ENCODE measurements at places on chromosomes 7 and 10. TPM values are rescaled to one million over a fixed set of nuclear protein-coding genes. Genes with fewer than 3 reads are reported as not detected.

- no peak for DNase-seq
Observed at GRCh38 chr7:50153148-50153547, 60.1 kb upstream of the ZPBP start.

DNA sequence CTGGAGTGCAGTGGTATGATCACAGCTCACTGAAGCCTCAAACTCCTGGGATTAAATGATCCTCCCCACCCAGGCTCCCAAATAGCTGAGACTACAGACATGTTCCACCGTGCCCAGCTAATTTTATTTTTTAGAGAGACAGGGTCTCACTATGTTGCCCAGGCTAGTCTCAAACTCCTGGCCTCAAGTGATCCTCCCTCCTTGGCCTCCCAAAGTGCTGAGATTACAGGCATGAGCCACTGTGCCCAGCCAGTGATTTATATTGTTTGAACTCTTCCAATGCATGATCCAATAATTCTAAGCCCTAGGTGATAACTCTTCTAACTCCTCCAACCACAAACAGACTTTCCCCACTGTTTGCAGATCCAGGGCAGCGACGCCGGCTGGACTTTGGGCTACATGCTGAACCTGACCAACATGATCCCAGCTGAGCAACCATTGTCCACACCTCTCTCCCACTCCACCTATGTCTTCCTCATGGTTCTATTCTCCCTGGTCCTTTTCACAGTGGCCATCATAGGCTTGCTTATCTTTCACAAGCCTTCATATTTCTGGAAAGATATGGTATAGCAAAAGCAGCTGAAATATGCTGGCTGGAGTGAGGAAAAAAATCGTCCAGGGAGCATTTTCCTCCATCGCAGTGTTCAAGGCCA, 41.8 kb upstream of the CC2D2B start:
- no peak for DNase-seq

- no peak for DNase-seq
Observed at GRCh38 chr10:33743429-33743857, 409.0 kb upstream of the NRP1 start.

DNA sequence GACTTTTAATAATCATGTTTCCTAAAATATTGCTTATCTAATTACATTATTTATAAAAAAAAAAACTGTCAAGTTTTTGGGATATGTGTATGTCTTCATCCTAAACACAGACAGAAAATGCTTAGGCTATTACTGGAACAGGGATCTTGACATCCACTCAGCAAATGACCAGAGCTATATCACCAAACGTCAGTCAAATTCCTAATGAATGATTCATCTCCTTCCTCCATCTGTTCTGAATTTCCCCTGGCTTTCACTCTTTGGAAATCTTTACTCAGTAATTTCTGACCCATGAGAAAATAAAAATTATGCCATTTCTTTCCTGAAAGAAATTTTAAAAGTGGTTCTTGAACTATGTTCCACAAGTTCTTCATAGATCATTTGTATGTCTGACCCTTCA, 552.4 kb upstream of the KCND2 start:
- DNase-seq: peak; percentile 93

- DNase-seq: no peak
Observed at GRCh38 chr7:158616050-158616449, 28.4 kb upstream of the PTPRN2 start.

The SPDYE1 gene
- total RNA-seq: not detected

The BTBD16 gene
- total RNA-seq: under 0.01 TPM

The FGL2 gene
- 0.20 TPM for total RNA-seq

The CLRN3 gene
- total RNA-seq: 0.22 TPM

The MAGI2 gene
- total RNA-seq: 0.44 TPM

All from lung microvascular endothelial cell (primary cell).